Activated CD4-positive, CD25-positive, alpha-beta regulatory T cell treated with anti-CD3 and anti-CD28 coated beads, Interleukin-2, amount 50 U/mL, for 72 hours (primary cell): ENCODE measurements at places on chromosomes 7 and 10.
A peak's percentile ranks its signal among the peaks of the same experiment; 100 is the strongest.

DNA sequence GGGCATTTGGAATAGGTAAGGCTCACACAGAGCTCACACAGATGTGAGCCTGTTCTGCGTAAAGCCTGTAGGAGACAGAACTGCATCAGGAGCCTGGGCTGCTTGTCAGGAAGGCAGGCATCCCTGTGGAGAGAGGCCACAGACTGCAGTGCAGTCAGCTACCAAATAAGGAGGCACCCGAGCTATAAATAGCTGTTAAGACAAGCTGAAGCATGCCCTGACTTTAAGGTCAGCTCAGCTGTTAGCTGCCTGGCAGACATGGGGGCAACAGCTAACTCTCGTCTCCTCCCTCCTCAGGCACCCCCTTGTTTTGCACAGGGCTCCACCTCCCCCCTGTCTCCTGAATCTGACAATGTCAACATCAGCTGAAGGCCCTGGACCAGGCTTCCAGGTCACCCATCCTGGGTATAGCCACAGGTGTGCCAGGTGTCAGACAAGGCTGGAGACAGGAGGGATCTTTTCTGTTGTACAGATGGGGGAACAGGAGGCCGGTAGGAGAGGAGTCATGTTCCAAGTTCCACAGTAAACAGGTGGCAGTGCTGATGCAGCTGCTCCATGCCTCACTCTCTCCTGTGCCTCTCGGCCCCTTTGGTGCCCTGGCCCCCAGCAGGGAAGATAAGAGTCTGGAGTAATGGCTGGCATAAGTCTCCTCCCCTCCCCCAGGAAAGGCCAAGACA, 27.6 kb upstream of the MKRN1 start:
- no peak for DNase-seq

DNA sequence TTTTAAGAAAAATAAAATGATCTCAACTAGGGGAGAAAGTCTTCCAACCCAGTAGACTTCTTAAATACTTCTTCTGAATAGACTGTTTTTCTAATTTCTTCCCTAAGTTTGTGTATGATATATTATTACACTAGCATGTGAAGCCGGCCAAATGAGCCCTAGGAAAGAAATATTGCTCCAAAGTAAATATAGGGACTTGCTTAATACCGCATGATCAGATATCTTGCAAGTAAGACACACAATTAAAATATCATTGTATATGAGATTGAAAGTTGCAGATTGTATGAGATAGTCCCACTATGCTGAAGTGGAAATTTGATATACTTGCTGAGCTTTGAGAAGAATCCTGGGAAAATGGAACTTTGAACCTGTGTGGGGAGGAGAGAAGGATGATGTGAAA, 225.7 kb downstream of the BAMBI start:
- DNase-seq = no peak

DNA sequence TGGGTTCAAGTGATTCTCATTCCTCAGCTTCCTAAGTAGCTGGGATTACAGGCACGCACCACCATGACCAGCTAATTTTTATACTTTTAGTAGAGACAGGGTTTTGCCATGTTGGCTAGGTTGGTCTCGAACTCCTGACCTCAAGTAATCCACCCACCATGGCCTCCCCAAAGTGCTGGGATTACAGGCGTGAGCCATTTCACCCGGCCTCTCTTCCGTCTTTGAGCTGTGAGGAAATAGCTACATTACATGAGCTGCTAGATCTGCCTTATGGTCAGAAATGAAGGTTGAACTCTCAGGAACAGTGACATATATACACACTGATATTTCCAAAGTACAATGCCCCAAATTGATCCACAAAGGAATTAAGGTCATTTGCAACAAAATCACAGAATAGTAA, 2.4 kb downstream of the BLVRA start:
- DNase-seq = no peak

- peak; percentile 62 for DNase-seq
Measured at GRCh38 chr10:103244666-103245271, 918 bp upstream of the RPEL1 start.

DNA sequence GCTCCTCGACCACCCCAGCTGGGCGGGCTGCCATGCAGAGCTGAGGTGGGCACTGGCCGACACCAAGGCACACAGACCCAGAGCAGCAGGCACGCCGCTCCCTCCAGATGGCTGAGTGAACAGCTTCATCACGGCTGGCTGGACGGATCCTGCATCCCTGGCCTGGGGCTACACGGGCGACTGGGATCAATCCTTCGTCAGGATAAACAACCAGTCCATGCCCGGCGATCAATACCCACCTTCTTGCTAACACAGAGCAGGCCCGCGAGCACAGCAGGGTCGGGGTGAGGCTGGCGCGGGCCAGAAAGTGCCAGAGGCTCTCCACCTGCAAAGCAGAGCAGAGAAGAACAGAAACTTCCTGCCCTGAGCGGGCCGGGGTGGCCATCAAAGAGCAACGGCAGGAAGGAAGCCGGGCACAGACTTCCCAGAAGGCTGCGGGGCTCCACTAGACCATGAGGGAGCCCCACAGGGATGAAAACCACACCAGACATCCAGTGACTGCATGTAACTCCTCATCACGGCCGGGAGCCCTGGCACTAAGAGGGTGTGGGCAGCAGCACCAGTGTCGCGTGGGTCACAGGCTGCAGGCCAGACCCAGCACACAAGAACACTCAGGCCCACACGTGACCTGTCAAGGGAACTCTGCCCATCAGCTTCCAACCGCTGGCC, 166.4 kb downstream of the MAD1L1 start:
- no peak for DNase-seq

DNA sequence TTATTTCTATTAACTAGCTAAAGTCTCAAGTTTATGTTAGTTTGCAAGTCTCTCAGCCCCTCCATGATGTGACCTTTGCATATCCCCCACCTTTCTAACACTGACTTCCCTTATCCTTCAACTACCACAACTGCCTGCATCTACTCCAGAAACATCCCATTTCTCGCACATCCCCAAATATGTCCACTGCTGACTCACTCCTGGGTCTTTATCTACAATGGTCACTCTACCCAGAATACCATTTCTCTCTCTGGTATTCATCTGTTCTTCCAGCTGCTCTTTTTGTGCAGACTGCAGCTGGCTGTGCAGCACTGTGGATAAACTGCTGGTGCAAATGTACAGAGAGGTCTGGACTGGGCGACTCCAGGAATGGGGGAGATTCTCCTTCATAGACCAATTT, 32.7 kb upstream of the PRSS1 start:
- DNase-seq = no peak

GRCh38 chr7:105234886-105235285, 153.8 kb downstream of the SRPK2 start:
- DNase-seq = no peak

GRCh38 chr7:135964791-135965190, 12.4 kb downstream of the MTPN start:
- DNase-seq = no peak

- DNase-seq = no peak
Measured at GRCh38 chr7:71555758-71556157, 423.8 kb downstream of the GALNT17 start.

- no peak for DNase-seq
Measured at GRCh38 chr7:134468475-134468874, 9.6 kb upstream of the AKR1B1 start.

DNA sequence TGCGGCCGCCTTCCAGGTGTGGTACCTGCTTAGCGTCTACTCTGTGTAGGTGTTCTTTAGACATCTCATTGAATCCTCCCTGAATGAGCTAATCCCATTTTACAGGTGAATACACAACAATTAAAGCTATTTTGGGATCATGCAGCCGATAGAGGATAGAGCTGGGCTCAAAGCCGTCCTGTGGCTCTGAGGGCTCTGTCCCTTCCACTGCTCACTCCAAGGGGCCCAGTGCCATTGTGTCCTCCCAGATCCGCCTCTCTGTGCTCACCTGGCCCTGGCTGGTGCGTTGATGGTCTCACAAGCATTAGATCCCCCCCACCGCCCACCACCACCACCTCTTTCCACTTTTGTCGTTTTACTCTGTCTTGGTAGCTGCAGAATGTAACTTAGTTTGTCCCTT, 13.1 kb downstream of the NPTX2 start:
- no peak for DNase-seq

GRCh38 chr7:134667899-134668298, 21.2 kb downstream of the BPGM start:
- no peak for DNase-seq

DNA sequence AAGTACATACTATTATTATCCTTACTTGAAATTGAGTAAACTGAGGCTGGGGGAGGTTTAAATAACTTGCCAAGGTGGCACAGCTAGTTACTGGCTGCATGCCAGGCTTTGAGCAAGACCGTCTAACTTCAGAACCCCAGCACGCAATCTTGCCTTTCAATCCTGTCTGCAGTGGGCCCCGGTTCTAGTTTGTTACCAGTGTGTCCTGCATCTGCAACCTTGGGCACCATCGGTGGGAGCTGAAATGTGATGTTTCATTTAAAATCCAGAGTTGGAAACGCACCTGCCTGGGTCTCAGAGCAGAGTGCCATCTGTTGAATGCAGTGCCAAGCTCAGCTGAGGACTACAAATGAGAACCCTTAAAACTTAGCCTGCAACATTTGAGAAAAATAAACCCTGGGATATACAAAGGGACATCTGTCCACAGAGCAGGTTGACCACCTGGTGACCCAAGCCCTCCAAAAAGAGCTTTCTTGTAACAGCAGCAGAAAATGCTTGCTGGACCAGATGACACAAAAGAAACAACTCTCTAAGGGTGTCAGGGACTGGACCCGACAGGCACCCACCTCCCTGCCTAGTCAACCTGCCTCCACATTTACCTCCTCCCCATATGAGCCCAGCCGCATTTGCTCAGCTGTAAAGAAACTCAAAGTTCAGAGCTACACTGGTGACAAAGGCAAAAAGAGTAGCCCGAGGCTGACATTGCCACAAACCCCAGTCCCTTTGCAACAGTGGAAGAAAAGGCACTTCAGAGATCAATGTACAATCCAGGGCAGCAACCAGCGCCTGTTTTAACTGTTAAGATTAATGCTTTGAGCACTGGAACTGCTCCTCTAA, 1.7 kb downstream of the SH3PXD2A start:
- no peak for DNase-seq

DNA sequence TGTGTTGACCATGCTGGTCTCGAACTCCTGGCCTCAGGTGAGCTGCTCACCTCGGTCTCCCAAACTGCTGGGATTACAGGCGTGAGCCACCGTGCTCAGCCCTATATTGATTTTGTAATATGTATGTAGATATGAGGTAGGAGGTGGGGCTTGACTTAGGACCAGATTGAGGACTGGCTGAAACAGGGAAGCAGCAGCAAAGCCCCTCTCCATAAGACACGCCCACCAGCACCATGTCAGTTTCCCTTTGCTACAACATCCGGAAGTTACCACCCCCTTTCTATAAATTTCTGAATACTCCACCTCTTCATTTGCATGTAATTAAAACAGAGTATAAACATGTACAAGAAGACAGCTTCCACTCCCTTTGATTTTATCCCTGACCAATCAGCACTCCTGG, 47.9 kb upstream of the MYL10 start:
- DNase-seq = no peak

- DNase-seq = no peak
Measured at GRCh38 chr10:59839576-59839975, 66.8 kb downstream of the CCDC6 start.

DNA sequence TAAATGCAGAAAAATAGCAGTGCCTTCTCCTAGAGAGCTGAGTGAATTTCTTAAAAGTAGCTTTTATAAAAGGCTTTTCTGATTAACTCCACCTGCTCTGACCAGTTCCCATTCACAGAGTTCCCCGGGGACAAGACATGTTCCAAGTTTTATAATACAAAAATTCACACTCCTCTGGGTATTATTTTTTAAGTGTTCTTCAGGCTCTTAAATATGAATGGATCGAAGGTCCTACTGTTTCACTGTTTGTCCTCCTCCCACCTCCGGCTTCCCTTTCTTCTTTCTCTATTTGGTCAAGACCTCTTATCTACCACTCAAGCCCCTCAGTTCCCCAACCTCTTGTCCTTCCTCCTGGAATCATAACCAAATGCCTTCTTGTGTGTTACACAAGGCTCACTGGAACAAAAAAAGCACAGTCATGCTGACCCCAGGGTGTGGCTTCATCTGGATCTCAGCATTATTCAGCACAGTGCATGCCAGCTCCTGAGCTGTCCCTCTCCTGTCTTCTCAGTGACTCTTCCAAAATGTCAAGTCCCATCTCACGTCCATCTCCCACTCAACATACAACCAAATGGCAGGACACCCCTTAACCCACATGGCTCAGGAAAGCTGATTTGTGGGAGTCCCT, 222.4 kb downstream of the SORCS1 start:
- DNase-seq = no peak

- no peak for DNase-seq
Measured at GRCh38 chr7:25260862-25261494, 32.7 kb upstream of the NPVF start.

GRCh38 chr10:16662923-16663322, 141.2 kb upstream of the C1QL3 start:
- no peak for DNase-seq

DNA sequence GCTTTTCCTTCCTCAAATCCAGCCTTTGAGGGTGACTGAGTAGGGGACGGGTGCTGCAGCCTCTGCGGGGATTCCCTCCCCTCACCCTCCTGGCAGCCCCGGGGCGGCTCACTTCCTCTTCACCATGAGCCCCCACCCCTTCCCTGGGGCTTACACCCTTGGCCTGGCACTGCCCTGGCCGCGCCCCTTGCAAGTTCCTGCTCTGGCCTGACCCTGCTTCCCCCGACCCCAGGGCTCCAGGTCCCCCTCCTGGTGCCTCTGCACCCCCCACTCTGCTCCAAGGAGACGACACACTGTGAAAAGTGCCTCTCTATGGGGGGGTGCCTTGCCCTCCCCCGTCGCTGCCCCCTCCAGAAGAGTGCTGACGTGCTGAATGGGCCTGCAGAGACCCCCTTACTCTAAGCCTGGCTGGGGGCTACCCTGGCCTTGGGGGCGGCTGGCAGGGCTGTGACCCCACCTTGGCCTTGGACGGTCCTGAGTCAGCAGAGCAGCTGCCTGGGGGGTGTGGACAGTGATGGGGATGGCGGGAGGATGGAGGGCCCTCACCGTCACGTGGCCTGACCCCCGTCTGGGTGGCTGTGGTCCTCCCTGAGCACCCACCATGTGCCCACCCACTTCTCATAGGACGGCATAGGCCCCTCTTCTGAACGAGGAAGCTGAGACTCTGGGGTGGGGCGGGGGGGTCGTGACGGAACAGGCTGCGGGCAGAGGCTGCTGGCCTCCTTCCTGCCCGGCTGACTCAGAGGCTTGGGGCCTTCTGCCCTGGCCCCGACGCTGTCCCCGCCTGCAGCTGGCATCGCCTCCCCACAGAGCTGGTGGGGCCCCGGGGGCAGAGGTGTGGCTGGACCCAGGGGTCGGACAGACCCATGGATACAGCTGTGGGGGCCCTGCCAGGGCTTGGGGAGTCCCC, 9.8 kb downstream of the LFNG start:
- peak; percentile 66 for DNase-seq

DNA sequence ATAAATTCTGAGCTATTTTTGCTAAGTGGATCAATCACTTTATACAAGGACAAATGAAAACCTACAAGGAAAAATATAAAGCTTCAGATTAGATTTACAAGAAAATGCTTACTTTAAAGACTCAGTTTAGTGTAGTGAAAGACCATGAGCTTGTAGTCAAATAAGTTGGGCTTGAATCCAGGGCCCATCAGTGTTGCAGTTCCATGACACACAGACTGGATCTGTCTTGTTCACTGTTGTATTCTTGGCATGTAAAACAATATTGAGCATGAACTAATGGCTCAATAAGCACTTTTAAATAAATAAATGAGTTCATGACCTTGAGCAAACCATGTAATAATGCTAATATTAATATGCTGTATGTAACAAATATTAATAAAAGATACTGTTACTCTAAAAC, 164.6 kb upstream of the KCND2 start:
- DNase-seq = no peak
